Natural killer cell treated with Interleukin-12 subunit alpha and Interleukin-12 subunit beta and Interleukin-15 and Interleukin-18, amount 100 ng/mL, for 72 hours (primary cell): ENCODE measurements at places on chromosomes 5 and 9. TPM values are rescaled to one million over a fixed set of nuclear protein-coding genes. Genes with fewer than 3 reads are reported as not detected.

DNA sequence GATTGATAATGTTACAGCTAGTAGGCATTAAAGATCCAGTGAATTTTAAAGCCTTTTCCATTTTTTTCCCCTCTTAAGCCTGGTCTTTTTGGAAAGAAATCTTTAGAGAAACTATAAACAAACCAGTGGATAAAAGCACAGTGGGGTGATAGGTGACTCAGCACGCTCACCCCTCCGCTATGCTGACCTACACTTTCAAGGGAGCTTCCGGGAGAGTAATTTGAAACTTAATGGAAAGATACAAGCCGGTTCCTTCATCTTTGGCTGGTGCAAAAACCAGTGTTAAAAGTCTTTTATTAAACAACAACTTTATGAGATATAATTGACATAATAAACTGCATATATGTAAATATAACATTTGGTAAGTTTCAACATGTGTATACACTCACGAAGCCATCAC lies 27.0 kb upstream of the ALDOB start:
- no peak for DNase-seq

DNA sequence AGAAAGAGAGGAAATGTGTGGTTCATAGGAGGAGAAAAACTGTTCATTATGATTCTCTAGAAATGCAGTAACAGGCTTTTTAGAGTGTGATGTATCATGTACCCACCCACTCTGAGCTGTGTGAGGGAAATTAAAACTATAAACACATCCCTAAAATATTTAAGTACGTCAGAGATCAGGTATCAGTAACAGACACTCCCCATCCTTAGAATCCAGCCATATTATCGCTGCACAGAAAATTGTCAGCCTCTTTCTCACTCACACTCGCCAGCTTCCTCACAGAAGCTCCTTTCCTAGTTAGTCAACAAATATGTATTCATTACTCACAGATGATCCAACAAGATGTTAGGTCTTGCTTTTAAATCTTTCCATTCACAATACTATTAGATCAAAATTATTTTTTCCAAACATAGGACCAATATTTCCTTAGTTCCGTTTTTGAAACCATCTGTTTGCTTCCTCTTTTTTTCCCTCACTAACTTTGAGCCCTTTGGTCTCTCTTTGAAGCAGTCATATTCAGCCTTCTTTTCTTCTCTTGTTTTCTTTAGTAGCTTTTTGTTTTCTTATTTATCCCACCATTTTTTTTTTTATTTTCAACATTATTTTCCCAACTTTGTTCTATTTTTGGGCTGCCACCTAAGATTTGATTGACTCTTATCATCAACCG lies 13.6 kb upstream of the MAST4 start:
- DNase-seq, result no peak

- DNase-seq, result no peak
Measured at GRCh38 chr5:33557605-33558004, 116.8 kb downstream of the TARS1 start.

- no peak for DNase-seq
Measured at GRCh38 chr9:27210588-27210987, 86.4 kb downstream of the EQTN start.

DNA sequence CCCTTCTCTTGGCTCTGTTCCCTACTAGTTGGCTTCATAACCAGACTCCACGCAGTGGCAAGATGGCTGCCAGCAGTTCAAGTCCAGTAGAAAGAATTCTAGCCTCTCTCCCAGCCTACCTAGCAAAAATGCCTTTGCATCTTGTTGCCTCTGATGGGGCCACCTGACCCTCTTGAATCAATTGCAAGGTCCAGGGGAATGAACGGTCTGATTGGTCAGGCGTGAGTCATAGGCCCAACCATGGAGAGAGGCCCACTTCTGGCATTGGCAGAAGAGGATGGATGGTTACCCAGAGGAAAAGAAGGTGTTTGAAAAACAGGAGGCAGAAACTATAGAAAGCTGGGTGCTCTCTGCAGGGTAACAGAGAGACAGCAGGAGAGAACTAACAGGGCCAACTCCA lies 622.6 kb downstream of the CCDC171 start:
- DNase-seq, result no peak

GRCh38 chr9:135864447-135865049 lies 42.8 kb downstream of the CAMSAP1 start:
- DNase-seq, result no peak

DNA sequence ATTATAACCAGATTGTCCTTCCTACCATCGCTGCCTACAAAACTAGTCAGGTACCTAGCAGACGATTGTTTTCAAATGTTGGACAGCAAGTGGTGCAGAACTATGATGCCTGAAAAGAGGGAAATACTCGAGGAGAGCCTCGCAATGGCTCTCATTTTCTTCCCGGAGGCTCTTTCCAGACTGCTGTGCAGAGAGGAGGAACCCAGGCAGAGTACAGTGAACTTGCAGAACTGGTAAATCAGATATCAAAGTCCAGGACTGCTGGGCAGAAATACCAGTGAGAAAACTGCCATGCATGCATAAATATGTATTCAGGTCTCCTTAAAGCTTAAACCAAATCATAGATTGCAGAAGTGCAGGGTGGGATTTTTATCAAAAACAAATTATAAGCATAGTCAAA lies 26.4 kb upstream of the UGT3A1 start:
- no peak for DNase-seq

DNA sequence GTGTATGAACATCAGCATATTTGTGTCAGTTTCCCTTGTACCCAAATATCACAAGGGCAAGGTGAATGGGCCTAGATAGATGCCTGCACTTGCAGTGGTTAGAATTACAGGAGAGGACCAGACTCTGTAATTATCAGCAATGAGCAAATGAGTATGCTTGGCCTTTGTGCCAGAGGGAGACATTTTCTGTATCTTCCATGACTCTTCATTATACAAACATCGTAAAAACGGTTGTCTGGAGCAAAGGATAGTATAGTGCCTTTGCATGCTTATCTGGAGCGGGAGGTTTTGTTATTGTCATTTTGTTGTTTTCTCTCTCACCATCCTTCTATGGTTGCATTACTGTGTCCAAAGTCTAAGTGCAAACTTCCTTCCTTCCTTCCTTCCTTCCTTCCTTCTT lies 1568.5 kb upstream of the NUDT12 start:
- no peak for DNase-seq

GRCh38 chr9:74865177-74865576 lies 22.5 kb downstream of the TRPM6 start:
- no peak for DNase-seq

DNA sequence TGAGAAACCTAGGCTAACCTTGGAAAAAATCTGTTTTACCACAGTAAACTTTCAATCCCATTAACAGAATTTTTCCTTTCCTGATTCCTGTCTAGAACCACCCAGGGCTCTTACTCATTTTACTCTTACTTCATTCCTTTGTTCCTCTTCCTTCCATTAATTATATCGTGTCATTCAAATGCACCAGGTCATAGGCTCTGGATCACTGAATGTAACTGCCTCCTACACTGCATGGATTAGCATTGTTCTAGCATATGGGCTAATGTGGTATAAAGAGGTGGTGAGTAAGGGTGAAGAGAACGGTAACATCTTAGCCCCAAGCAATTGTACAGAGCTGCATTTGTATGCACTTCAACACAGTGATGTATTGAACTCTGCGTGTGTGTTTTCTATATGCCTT lies 49.5 kb upstream of the SPINK5 start:
- no peak for DNase-seq

GRCh38 chr9:124718928-124719327 lies 52.2 kb downstream of the NR6A1 start:
- DNase-seq, result no peak

DNA sequence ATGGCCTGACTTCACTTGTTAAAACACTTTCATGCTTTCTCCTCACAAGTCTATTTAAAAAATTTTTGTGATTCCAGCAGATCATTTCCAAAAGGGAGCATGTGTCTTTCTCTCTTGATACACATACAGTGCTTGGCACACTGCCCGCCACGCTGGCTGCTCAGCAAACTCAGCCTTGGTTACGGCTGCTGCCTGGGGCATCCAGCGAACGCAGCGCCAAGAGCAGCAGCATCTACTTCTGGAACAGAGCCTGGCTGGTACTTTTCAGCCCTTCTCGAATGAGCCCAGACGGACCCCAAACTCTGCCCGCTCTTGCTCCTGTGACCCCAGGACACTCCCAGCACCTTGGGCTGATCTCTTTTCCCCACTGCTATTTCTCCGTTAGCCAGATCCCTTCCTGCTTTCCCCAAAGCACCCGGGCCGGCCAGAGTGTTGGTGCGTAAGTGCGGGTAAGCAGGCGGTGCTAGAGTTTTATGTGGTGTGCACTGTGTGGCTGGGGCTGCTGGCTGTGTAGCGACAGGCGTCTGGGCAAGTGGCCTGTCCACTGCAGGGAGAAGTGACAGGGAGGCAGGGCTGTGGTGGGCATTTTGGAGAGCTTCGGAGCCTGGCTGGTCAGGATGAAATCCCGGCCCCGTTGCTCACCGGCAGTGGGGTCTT lies 73.2 kb downstream of the SH3PXD2B start:
- DNase-seq, result no peak

- DNase-seq, result no peak
Measured at GRCh38 chr9:121450241-121450640, 49.4 kb downstream of the GGTA1 start.

DNA sequence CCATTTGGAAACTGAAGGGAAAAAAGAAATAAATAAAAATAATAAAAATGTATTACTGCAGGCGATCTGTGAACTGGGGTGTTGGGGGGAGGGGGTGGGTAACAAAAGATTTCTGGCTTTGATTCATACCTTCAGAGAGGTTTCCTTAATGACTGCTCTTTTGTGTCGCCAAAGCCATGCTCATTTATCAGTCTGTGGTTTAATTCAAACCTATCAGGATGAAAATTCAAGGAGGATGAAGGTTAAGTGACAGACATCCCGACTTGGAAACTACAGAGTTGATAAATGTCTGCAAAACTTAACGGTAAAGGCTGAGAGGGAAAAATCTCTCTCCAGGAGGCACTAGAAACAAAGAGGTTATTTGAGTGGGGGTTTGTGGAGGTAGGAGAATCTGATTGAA lies 278.2 kb downstream of the PSAT1 start:
- no peak for DNase-seq

DNA sequence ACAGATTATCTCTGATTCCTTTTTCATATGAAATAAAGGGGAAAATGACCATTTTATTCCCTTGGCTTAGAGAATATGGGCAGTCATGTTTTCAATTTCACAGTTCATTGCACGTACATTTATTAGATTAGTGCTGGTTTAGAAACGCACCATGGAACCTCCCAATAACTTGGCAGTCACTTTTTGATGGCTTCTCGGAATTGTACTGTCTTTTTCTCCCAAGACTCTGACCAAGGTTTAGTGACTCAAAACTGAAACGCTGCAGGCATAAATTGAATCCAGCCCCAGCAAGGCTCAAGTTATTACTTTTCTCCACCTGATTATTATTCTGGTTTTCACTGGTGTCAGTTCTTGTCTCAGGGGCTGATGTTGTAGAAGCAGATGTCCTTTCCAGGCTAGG lies 55.6 kb upstream of the EGFLAM start:
- no peak for DNase-seq

DNA sequence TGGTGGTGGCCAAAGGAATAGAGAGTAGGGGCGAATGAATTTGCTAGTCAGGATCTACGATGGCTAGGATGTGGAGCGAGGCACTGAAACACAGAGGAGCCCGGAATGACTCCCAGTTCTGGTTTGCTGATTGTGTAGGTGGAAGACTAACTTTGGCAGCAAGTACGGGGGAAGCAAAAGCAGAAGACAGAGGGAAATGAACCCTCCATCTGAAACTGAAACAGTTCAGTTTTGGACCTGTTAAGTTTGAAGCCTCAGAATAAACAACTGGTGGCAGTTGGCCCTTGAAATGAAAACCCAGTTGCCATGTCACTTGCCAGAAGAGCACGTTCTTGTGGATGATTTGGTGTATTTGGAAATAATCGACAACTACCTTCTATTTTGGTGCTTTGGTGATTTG lies 15.4 kb upstream of the SMIM15 start:
- DNase-seq, result no peak

Gene SPEF2
- total RNA-seq, result 8.9 TPM

Gene DPYSL3
- not detected for total RNA-seq

Gene SH2D3C
- total RNA-seq, result 23.9 TPM

Gene PRUNE2
- 0.57 TPM for total RNA-seq

Gene SLC27A4
- 23.5 TPM for total RNA-seq

Gene SLC4A9
- total RNA-seq, result not detected

Gene IFNE
- total RNA-seq, result not detected
